ENCODE measurements at places on chromosomes 6 and 20. TPM values are rescaled to one million over a fixed set of nuclear protein-coding genes. Genes with fewer than 3 reads are reported as not detected.

- H3K36me3 ChIP-seq = no peaks in the 10 kb centered on the region
- H3K27me3 ChIP-seq = no peaks in the 10 kb centered on the region
- no peak for DNase-seq
- H3K4me1 ChIP-seq = no peaks in the 10 kb centered on the region
These were observed 51.1 kb downstream of the ADTRP start for GRCh38 chr6:11727346-11727997.

GRCh38 chr6:141484711-141485110 lies 648.0 kb upstream of the GJE1 start:
- H3K4me3 ChIP-seq = no peak overlapping the region
- peak overlapping the region; percentile 87 for H3K27ac ChIP-seq
- DNase-seq = peak; percentile 12
- peaks cover 24% of the 10 kb centered on the region for H3K4me1 ChIP-seq
- no peaks in the 10 kb centered on the region for H3K36me3 ChIP-seq
- H3K27me3 ChIP-seq = no peaks in the 10 kb centered on the region

- no peaks in the 10 kb centered on the region for H3K27me3 ChIP-seq
- H3K36me3 ChIP-seq = no peaks in the 10 kb centered on the region
- no peak overlapping the region for H3K27ac ChIP-seq
- DNase-seq = no peak
- peaks cover 23% of the 10 kb centered on the region for H3K4me1 ChIP-seq
- no peak overlapping the region for H3K4me3 ChIP-seq
These were observed 161.2 kb downstream of the KCNQ5 start for GRCh38 chr6:72783035-72783434.

EPB41L1 gene
- 3.5 TPM for total RNA-seq

EIF6 gene
- 118 TPM for total RNA-seq

GRCh38 chr6:56794421-56794820 lies 151.7 kb upstream of the DST start:
- DNase-seq = no peak
- H3K36me3 ChIP-seq = no peaks in the 10 kb centered on the region
- H3K27me3 ChIP-seq = no peaks in the 10 kb centered on the region
- H3K4me1 ChIP-seq = peaks cover 36% of the 10 kb centered on the region
- no peak overlapping the region for H3K4me3 ChIP-seq

GRCh38 chr20:25081065-25081729 lies 744 bp downstream of the VSX1 start:
- no peak overlapping the region for H3K27ac ChIP-seq
- H3K36me3 ChIP-seq = no peaks in the 10 kb centered on the region
- peaks cover 76% of the 10 kb centered on the region for H3K27me3 ChIP-seq
- peak; percentile 43 for DNase-seq

- H3K27me3 ChIP-seq = no peaks in the 10 kb centered on the region
- H3K36me3 ChIP-seq = no peaks in the 10 kb centered on the region
- no peak overlapping the region for H3K27ac ChIP-seq
- H3K4me3 ChIP-seq = no peak overlapping the region
- H3K4me1 ChIP-seq = no peaks in the 10 kb centered on the region
- no peak for DNase-seq
These were observed 77.7 kb downstream of the GRM1 start for GRCh38 chr6:146106532-146106931.

DNA sequence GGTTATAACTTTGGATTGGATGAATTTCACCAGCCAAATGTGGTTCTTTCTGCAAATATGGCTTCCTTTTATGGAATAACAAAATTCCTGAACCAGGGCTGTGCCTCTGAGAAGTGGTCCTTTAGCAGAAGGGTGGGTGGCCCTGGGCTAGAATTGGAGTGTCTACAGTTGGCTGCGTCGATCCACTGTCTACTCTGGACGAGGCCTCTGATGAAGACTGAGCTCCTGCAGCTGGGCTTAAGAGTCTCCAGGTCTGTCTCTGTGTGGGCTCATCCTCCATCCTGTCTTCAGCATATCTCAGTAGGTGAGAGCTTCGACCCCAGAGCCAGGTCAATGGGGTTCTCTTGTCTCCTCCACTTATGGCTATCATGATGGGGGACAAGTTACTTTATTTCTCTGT lies 166.3 kb upstream of the PMEPA1 start:
- no peak for DNase-seq
- peaks cover 3% of the 10 kb centered on the region for H3K27me3 ChIP-seq
- no peak overlapping the region for H3K27ac ChIP-seq
- no peak overlapping the region for H3K4me3 ChIP-seq
- H3K36me3 ChIP-seq = no peaks in the 10 kb centered on the region
- H3K4me1 ChIP-seq = peaks cover 9% of the 10 kb centered on the region

Data from SJSA1 (cell line).